Common myeloid progenitor, CD34-positive (primary cell): ENCODE measurements at places on chromosomes 7 and 10.
A peak's percentile ranks its signal among the peaks of the same experiment; 100 is the strongest.

- DNase-seq: peak; percentile 70
Measured at GRCh38 chr7:148264933-148265557, 325.5 kb upstream of the C7orf33 start.

DNA sequence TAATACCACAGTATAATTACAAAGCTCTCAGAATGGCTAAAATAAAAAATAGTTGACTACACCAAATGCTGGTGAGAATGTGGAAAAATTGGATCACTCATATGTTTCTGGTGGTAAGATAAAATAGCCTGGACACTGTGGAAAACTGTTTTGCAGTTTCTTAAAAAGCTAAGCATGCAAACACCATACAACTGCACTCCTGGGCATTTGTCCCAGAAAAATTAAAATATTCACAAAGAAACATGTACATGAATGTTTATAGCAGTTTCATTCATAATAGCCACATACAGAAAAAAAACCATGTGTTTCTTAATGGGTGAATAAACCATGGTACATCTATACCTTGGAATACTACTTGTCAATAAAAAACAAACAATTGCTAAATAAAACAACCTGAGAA is 172.9 kb downstream of the AHR start:
- DNase-seq: no peak

- DNase-seq: no peak
Measured at GRCh38 chr7:116552602-116553001, 27.8 kb downstream of the CAV1 start.

DNA sequence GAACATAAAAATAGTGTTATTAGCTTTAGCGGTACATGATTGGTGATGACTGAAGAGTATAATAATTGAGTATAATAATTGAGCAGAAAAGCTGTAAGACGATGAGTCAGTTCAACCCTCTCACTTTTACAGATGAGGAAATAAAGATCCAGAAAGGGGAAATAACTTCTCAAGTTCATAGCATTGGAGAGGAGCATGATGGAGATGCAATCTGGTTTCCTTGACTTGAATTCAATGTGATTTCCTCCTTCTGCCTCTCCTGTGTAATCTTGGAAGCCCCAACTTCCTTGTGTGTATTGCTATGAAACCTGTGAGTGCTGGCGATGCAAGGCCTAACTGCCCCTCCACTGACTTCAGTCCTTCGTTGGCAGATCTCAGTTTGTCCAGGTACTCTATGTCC is 265.1 kb downstream of the LRMDA start:
- DNase-seq: no peak

DNA sequence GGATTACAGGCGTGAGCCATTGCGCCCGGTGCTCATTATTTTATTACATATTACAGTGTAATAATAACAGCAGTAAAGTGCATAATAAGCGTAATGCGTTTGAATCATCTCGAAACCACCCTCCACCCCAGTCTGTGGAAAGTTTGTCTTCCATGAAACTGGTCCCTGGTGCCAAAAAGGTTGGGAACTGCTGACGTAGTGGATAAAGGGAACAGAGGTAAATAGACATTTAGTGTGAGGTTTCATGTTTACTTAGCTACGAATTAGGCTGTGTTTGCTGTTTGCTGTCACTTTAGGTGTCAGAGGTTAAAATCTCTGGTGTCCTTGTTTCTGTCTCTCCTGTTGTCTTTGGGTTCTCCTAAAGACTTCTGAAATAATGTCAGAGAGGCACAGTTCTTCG is 60.3 kb upstream of the SLC39A12 start:
- DNase-seq: no peak

DNA sequence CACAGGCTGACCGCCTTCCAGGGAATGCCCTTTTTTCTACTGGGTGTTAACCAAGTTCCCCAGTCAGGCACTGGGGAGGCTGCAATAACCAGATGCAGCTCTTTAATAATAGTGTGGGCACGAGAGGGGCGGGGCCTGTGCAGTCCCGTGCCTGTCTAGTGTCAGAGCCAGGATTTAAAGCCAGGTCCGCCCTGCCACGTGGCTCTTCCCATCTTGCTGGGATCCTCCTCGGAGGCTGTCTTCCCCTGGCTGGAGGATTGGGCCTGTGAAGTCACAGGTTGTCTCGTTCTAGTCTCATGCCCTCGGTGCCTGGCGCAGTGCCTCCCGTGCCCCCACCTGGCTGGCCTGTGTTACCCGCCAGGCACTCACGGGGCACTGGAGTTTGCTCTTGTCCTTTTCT is 25.2 kb downstream of the TMEM120A start:
- no peak for DNase-seq

GRCh38 chr7:48426966-48427555 is 255.8 kb downstream of the ABCA13 start:
- no peak for DNase-seq

DNA sequence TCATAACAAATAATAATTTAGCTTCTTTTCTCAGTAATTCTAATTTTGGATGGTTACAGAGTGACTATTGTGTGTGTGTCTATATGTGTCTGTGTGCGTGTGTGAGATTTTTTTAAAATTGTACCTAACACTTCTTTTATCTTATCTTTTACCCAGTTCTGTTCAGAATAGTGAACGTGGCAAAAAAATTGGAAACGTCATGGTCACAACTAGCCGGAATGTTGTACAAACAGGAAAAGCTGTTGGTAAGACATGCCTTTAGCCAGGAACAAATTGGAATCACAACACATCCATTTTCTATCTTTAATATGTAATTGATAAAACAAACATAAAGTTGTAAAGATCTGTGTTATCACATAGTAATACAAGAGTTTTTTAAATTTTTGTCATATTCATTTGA is 85.4 kb downstream of the AVL9 start:
- no peak for DNase-seq

GRCh38 chr10:22494007-22494406 is 148.7 kb downstream of the SPAG6 start:
- DNase-seq: no peak

GRCh38 chr10:120479506-120479905 is 22.5 kb downstream of the PLPP4 start:
- no peak for DNase-seq

- no peak for DNase-seq
Measured at GRCh38 chr7:31126976-31127375, 74.9 kb downstream of the ADCYAP1R1 start.

DNA sequence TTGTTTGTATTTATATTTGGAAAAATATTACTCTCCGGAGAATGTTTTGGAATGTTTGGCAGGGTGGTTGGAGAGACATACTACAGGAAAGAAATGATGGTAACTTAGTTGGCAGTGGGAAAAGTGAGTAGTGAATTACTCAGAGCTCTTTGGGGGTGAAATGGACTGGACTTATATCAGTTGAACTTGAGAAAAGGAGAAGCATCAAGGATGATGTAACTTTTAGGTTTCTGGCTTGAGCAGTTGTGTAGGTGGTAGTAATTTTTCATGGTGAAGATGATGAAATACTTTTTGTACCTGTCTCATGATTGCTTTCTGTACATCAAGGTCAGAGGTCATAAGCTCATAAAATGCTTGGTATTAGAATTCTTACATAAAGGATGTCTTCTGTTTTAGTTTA is 617.2 kb downstream of the AUTS2 start:
- DNase-seq: no peak

DNA sequence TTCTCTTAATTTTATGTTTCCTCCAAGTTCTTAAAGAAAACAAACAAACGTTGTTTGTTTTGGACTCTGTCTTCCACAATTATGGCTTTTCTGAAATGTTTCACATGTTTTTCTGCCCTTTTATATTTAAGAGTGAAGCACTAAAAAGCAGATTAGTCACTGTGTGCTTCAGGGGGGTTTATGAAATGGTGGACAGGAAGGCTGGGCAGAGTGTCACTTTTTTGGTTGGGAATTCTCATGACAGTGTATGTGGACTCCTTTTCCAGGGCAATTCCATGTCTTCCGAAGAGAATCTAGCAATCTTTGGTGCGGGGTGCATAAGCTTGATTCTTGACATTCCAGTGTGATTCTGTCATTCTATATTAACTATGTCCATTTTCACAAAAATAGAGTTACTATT is 669.4 kb downstream of the PARD3 start:
- DNase-seq: no peak

GRCh38 chr7:22060863-22061262 is 115.2 kb upstream of the CDCA7L start:
- no peak for DNase-seq

DNA sequence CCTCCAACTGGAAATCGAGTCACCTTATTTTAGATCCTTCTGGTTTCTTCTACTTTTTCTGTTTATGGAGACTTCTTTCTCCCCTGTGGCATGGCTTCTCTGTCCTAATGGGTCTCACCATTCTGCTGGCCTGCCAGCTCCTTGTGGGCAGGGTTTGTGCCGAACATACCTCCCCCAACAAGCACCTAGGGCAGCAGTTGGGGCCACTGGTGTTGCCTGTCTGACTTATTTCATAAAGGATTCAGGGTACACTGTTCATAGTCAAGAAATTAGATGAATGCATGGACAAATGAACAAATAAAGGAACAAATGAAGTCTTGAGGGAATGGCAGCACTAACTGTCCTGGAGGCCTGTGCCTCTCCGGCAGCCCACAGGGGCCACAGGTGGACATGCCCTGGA is 55.6 kb upstream of the DOCK1 start:
- no peak for DNase-seq

- DNase-seq: peak; percentile 22
Measured at GRCh38 chr10:93916257-93917063, 22.7 kb downstream of the SLC35G1 start.

- DNase-seq: no peak
Measured at GRCh38 chr7:121440857-121441503, 44.9 kb upstream of the FAM3C start.

- no peak for DNase-seq
Measured at GRCh38 chr10:71319800-71320392, 837 bp downstream of the SLC29A3 start.

GRCh38 chr7:80722616-80723195 is 84.3 kb downstream of the CD36 start:
- DNase-seq: no peak

DNA sequence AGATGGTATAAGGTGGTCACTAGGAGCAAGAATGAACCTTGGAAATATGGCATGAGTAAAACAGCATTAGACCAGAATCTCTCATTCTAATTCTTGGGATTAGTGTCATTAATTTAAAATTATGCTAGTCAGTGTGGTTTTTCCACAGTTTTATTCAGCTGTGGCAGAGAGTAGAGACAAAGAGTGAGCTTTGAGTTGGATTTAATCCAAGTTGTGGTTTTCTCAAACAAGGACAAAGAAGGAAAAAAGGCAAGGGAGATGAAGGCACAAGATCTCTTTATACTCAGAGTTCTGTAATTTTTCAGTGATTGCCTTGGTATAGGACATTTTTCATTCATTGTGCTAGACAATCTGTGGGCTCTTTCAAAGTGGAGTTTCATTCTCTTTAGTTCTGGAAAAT is 28.2 kb upstream of the AKAP9 start:
- no peak for DNase-seq

GRCh38 chr10:69091143-69091651 is 3.3 kb downstream of the SRGN start:
- DNase-seq: peak; percentile 54

DNA sequence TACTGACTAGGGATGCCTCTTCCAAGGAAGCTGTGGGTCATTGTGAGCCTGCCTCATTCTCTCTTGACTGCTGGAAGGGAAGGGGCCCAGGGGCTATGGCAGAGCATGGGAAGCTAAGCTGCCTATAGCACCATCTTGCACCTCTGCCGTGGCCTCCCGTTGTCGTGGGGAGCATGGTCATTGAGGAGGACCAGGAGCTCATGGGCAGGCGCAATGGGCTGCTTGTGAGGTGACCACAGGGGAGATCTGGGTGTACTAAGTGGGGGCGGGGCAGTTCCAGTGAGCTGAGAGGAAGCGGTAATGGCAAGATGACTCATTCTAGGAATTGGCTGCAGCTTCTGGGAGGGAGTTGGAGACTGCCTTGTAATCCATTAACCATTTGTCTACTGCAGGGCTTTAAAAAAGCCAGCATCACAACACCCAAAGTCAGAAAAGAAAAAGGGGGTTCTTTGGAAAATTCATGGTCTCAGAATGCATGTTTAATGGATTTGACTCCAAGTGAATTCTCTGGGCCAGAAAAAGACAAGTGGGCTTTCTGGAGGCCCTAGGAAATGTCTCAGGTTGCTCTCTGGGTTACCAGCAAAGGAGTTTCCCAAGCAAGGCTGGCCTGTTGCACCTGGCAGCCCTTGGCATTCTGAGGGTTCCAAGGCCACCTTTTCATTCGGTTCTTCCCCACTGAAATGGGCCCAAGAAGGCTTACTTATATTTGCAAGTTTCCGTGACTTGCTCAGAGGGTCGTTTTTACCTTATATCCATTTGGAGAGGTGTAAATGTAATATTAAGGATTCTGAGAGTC is 3.6 kb downstream of the DUSP5 start:
- peak; percentile 79 for DNase-seq

GRCh38 chr10:115624448-115624847 is 531.3 kb downstream of the ATRNL1 start:
- no peak for DNase-seq

GRCh38 chr7:36802459-36803135 is 78.3 kb upstream of the AOAH start:
- no peak for DNase-seq

- DNase-seq: peak; percentile 87
Measured at GRCh38 chr7:24877790-24878311, 102.1 kb downstream of the OSBPL3 start.

- no peak for DNase-seq
Measured at GRCh38 chr10:11704092-11704491, 38.1 kb upstream of the ECHDC3 start.

DNA sequence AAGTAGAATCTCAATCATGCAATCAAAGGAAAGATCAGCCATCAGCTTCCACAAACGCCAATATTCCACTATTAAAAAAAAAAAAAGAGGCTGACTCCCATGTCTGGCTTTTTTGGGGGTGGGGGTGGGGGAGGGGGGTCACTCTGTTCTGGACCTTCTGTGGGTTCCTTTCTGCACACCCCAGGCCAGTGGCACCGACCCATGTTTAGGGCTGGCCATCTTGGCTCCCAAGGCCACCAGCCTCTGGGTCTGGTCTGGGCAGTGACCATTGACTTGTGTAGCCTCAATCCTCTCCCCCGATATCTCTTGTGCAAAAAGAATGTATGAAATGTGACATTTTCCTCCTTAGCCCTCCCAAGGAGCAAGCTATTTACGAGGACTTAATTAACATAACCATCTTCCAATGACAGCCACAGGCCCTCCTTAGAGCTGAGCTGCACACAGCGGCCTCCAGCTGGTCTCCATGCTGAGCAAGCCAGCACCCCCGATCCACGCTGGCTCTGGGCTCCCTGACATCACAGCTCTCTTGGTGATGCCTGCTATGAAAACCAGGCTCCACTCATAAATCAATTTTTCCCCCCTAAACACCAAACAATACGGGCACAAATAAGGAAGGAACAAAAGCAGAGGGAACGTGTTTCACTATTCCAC is 100.1 kb downstream of the ZRANB1 start:
- DNase-seq: no peak

- no peak for DNase-seq
Measured at GRCh38 chr7:89809291-89809690, 345.0 kb upstream of the STEAP1 start.

GRCh38 chr7:84314263-84314662 is 119.7 kb upstream of the SEMA3A start:
- no peak for DNase-seq

DNA sequence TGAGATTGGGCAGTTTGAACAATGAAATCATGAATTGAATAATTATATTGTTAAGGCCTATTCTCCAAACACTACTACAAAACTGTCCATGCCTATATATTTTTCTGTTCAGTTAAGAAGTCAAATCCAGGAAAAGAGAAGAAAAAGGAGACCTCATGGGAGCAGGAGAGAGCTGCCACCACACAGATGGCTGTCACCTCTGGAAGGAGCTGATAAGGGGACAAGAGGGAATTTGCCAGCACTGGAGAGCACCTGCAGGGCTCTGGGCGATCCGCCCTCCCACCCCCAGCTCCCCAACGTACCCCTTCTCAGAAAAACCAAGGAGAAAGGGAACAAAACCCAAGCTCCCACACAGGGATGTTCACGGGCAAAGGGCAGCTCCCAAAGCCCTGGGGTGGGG is 227.8 kb downstream of the TNS3 start:
- no peak for DNase-seq
